ENCODE measurements at places on chromosomes 6 and 20. TPM values are rescaled to one million over a fixed set of nuclear protein-coding genes. Genes with fewer than 3 reads are reported as not detected.
A peak's percentile ranks its signal among the peaks of the same experiment; 100 is the strongest.

DNA sequence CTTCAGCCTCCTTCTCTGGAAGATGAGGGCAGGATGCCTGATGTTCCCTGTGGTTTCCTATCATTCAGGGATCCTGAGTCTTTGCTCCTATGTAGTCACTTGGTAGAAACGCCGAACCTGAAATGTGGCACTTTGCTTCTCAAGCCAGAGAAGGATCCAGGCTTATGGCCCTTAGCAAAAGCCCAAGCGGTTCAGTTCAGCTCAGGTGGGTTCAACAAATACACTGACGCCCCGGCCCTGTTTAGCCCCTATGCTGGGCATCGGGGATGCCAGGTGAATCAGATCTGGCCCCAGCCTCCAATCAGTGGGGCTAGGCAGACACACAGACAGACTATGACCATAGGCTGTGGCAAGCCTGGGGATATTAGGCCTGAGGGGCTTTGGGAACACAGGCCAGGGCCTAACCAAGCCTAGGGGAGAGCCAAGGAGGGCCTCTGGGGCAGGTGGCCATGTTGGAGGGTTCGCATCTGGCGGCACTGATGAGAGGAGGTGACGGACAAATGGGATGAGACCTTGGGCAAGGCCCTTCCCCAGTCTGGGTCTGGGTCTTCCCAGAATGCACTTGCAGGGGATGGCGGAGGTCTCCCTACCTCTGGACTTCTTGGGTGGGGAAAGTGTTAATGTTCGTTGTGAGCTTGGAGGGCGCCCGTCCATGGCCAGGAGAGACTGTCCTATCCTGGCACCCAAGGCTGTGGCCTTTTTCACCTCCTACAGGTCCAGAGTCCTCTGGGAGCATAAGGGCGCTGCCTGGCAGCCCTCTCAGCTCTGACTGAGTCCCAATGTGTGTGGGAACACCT, 17.6 kb upstream of the SRC start:
- no peak for DNase-seq

- DNase-seq: no peak
Observed at GRCh38 chr6:74063391-74063790, 367.4 kb downstream of the CD109 start.

DNA sequence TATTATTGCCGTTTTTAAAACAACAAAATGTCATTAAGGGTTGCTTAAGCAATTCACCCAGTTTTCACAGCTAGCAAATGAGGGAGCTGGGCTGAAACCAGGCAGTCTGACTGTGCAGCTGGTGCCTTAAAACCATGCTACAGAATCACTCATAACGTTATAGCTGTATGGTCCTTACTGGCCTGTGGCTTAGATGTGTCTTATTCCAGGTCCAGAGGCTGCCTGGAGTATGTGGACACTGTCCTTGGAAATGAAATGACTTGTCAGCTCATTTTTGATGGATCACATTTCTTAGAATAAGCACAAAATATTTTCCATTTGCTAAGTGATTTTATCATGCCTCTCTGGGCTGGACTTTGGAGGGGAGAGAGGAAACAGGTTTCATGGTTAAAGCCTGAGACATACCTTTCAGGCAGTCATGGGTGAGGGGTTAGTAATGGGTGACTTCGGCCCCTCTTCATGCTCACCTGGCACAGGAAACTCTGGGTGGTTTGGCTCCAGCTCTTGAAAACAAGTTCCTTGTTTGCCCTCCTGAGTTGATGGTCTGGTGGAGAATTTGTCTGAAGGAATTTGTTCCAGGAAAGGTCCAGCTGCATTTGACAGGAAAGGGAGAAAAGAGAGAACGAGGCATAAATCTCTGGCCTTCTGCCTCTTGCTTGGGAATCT, 823.2 kb downstream of the DHX35 start:
- no peak for DNase-seq

GRCh38 chr20:57403216-57403615, 12.0 kb downstream of the RBM38 start:
- DNase-seq: no peak

Gene GNAS-AS1
- 11.6 TPM for total RNA-seq

Gene RBBP8NL
- not detected for total RNA-seq

GRCh38 chr6:93177918-93178317, 241.4 kb downstream of the EPHA7 start:
- peak; percentile 12 for DNase-seq

- DNase-seq: no peak
Observed at GRCh38 chr20:50722424-50723155, 8.8 kb upstream of the PARD6B start.

DNA sequence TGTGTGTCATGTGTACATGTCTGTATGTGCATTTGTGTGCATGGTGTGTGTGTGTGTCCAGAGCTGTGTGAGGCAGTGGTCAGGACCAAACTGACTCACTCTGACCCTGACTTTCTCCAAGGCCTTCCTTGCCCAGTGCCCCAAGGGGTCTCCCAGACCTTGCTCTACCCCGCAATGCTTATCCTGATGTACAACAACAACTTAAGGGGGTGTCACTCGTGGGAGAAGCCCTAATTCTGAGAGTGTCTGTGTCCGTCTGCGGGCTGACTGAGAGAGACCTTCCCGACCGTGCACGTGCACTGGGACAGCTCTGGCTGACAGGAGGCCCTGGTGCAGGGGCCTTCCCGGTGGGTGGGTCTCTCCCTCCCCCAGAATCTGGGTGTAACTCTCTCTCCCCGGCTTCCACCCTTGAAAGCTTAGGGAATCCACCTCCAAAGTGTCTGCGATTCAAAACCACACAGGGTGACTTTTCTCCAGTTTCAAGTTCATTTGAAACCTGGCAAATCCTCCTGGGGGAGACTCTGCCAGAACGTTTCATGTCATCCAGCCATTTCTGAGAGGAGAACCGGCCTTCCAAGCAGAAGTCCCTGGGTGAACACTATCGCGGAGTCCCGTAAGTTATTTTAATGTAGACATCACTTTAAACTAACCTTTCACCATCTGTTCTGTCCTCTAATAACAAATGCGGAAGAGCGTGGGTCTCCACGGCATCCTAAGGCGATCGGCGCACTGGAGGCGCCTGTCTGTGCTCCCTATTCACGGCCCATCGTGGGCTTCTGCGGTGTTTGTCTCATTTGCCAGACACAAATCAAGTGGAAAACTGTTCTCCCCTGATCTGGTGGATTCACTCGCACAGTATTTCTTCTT, 225.5 kb downstream of the TAF4 start:
- DNase-seq: no peak

GRCh38 chr20:8652396-8652795, 416.5 kb upstream of the PLCB4 start:
- DNase-seq: no peak
